ENCODE measurements at places on chromosomes 13 and 19.

DNA sequence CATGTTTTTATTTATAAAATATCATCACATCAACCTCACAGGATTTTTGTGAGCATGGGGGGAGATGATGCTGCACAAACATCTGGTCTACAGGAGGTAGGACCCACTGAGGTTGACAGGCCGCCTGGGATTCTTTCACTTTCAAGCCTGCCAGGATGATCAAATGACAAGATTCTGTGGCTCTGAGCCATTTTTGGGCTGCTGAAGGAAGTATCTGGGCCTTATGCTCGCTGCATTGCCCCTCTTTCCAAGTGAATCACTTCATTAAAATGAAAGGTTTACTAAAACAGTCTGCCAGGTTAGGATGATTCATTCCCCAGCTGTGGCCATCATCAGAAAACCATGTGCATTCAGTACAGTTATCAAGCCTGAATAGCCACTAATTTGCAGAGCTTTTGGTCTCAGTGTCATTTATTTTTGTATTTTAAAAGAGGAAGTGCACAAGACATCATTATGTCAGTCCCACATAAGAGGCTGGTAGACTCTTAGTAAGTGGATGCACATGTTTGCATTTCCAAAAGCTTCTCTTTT, 34.4 kb downstream of the STARD13 start:
- peak; percentile 98 for DNase-seq

DNA sequence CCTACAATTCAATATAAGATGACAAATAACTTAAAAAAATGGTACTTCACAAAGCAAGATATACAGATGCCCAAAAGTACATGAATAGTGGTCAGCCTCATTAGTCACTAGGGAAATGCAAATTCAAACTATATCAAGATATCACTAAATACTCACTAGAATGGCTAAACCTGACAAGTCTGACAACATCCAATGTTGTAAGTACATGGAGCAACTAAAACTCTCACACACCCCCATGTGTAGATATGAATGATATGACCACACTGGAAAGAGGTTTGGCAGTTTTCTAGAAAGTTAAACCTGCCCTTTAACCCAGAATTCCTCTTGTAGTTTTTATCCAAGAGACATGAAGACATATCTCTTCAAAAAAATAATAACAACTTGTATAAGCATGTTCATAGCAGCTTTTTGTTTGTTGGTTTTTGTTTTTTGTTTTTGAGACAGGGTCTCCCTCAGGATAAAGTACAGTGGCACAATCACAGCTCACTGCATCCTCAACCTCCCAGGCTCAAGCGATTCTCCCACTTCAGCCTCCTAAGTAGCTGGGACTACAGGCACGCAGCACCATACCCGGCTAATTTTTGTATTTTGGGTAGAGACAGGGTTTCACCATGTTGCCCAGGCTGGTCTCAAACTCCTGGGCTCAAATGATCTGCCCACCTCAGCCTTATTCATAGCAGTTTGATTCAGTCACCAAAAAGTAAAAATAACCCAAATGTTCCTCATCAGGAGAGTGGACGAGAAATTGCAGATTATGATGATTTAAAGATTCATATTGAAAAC, 55.1 kb downstream of the RFX2 start:
- no peak for DNase-seq

DNA sequence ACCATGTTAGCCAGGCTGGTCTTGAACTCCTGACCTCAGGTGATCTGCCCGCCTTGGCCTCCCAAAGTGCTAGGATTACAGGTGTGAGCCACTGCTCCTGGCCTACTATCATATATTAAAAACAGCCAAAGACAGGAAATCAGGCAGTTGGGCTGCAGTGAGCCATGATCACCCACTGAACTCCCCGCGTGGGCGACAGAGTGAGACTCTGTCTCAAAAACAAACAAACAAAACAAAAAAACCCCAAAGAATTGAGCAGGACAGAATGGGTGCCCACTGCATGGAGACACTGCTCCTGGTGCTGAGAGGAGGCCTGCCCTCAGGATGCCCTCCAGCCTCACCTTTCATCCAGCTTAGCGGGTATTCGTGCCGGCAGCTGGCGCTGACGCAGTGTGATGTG, 5.2 kb upstream of the RINL start:
- DNase-seq = no peak

DNA sequence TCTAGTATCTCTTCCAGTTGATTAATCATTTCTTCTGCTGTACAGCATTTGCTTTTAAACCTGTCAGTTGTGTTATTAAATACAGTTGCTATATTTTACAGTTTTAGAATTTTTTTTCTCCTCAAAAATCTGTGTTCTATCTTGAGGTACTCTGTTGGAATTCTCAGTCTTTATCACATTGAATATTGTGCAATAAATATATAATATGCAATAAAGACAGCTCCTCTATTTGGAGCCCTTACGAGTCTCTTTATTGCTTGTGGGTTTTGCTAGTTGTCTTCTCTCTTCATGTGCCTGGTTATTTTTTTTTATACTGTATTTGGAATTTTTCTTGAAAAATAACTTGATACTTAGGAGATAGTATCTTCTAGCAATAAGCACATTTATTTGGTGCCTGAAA, 51.7 kb downstream of the CDK8 start:
- DNase-seq = no peak

- no peak for DNase-seq
Measured at GRCh38 chr13:19766591-19766990, 16.2 kb downstream of the PSPC1 start.

- DNase-seq = peak; percentile 13
Measured at GRCh38 chr19:16571822-16572331, 338 bp downstream of the SLC35E1 start.

- no peak for DNase-seq
Measured at GRCh38 chr13:21005193-21005592, 56.2 kb downstream of the LATS2 start.

DNA sequence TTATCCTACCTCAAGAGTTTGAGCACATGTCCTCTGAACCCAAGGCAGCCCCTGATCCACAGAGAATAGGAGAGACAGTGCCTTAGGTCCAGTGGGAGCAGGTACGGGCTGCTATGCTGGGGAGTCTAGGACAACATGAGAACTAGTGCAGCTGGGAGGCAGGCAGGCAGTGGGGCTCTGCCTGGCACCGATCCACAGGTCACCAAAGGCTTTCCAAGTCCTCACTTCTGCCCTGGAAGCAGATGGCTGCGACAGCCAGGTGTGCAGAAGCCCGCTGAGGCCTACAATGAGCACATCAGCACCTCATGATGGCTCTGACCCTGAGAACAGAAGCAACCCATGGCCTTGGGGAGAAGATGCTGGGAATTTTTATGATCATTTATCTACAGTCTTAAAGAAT, 29.8 kb upstream of the EPHX3 start:
- no peak for DNase-seq

DNA sequence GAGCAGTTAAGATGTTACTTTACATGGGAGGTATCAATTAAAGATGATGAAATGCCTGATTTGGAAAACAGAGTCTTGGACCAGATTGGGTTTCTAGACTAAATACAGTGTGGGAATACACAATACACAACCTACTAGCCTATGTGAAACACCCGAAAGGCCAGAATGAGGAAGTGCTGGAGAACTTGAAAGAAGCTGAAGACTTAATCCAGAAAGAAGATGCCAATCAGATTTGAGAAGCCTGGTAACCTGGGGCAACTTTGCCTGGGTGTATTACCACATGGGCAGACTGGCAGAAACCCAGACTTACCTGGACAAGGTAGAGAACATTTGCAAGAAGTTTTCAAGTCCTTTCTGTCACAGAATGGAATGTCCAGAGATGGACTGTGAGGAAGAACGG, 43.2 kb downstream of the N4BP2L1 start:
- no peak for DNase-seq

GRCh38 chr19:17739121-17739875, 12.0 kb upstream of the FCHO1 start:
- DNase-seq = no peak

- DNase-seq = peak; percentile 90
Measured at GRCh38 chr19:43148233-43148632, 38.1 kb downstream of the PSG5 start.

GRCh38 chr13:53749306-53749705, 720.7 kb downstream of the OLFM4 start:
- DNase-seq = no peak

DNA sequence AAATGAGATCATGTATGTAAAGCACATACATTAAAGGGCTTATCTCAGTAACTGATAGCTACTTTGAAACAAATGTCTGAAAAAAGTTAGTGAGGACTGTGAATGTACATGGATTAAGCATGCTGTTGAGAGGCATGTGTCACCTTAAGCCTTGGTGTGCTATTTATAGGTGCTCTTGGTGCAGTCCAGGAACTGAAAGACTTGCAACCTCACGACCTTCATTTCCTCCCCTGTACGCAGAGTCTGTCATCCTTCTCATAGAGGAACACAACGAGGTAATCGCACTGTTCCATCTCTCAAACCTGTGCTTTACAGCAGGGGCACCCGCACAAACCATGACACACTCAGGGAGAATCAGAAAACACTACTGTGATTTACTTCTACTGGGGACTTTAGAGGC, 65.6 kb downstream of the UFM1 start:
- no peak for DNase-seq

- DNase-seq = peak; percentile 49
Measured at GRCh38 chr13:20487927-20488326, 37.7 kb downstream of the CRYL1 start.

- DNase-seq = no peak
Measured at GRCh38 chr19:3687774-3688706, 12.2 kb downstream of the PIP5K1C start.

GRCh38 chr19:42480335-42481095, 37.8 kb upstream of the CXCL17 start:
- DNase-seq = peak; percentile 59

GRCh38 chr19:3243819-3244700, 19.6 kb downstream of the CELF5 start:
- peak; percentile 46 for DNase-seq

GRCh38 chr19:10460714-10461046, 40.3 kb downstream of the PDE4A start:
- no peak for DNase-seq

DNA sequence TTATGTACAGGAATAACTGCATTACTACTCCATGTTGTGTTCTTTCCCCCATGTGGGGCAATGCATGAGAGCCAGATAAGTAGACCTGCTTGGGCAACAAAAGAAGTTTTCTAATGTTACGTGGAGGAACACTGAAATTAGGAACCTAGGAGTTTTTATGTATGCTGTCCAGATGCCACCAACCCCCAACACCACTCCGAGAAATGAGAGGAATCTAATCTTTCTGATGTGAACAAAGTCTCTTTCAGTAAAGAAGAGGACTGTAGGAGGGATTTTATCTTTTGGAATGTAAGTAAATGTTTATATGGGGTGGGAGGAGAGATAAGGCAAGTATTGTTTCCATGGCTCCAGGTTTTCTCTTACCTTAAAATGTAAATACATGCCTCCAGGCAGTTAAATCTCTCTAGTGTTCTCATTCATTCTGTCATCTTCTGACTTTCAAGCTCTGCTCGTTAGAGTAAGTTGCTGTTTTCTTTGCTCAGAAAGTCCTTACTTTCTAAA, 820.6 kb downstream of the PCDH17 start:
- no peak for DNase-seq

- peak; percentile 15 for DNase-seq
Measured at GRCh38 chr13:97067017-97067895, 73.0 kb upstream of the OXGR1 start.

DNA sequence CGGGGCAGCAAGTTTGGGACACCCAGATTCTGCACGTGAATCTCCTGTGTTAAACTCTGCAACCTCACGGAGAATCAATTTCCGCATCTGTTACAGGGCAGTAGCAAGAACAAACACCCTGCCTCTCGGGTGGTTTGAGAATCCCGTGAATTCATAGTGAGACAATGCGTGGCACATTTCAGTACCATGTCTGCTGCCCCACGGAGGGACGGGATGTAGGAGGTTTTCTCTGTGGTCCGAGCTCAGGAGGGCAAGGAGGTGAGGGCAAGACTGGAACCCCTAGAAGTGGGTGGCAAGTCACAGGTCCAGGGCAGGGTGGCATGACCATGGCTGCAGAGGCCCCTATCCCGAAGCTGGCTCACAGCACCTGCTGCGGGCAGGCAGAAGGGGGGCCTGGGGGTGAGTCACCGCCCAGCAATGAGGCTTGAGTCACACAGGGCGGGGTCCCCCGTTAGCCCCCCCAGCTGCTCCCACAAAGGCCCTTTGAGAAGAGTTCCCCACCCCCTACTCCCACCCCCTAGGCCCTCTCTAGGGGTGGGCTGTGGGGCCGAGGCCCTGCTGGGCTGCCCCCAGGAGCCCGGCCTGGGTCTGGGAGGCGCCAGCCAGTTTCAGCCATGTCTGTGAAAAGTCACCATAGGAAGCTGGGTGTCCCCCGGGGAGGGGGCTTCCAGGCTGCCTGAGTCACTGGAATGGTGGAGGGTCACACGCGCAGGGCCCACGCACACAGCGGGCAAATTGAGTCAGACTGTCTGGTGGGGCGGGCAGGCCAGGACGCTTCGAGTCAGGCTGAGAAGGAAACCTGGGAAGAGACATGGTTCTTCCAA, 25.8 kb upstream of the NANOS3 start:
- DNase-seq = peak; percentile 95

- DNase-seq = peak; percentile 62
Measured at GRCh38 chr13:110156301-110157049, 150.5 kb downstream of the COL4A1 start.

GRCh38 chr13:50539791-50540530, 303.5 kb downstream of the DLEU7 start:
- no peak for DNase-seq

- DNase-seq = no peak
Measured at GRCh38 chr19:11105014-11105636, 15.9 kb downstream of the LDLR start.

DNA sequence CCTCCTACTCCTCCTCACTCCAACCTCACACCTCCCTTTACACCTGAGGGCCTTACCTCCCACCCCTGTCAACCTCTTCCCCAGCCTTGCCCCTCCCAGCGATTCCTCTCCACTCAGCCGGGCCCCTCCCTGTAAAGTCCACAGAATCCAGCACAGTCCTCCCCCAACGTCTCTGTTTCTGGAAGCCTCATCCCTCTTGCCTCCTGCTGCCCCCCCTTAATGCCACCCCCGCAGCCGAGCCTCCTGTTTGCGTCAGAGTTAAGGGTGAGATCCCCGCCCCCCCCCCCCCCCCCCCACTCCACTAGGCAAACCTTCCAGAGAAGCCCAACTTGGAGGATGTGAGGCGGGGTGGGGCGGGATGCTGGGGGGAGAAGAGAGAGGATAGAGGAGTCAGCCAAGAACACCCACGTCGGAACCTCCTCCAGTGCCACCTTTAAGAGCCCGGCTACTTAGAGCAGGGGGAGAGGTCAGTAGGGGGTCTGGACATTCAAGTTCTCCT, 2.1 kb downstream of the UNC13A start:
- no peak for DNase-seq

- no peak for DNase-seq
Measured at GRCh38 chr13:71830736-71831135, 36.3 kb downstream of the DACH1 start.

- peak; percentile 74 for DNase-seq
Measured at GRCh38 chr19:12985049-12985776, 10.1 kb upstream of the NFIX start.

- DNase-seq = no peak
Measured at GRCh38 chr13:110698689-110699088, 7.2 kb downstream of the CARS2 start.

DNA sequence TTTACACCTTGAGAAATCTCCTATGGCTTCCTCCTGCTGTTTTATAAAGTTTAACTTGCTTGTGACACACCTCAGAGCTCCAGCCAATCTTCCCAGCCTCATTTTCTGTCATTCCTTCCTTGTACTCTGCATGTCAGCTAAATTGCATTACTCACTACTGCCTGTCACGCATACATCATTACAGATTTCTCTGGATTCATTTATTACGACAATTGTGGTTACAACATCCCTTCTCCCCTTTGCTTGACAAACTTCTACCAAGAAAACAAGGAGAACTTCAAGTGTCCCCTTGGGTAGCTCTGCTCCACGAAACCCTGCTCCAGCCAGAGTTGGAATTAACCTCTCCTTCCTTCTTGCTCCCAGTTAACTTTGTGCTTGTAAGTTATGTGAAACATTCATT, 22.0 kb upstream of the GPR18 start:
- DNase-seq = peak; percentile 85
